GM12878 (cell line): ENCODE measurements at places on chromosomes 4 and X.

- DNase-seq: no peak
These were observed 73.2 kb upstream of the UCP1 start for GRCh38 chr4:140641789-140642439.

DNA sequence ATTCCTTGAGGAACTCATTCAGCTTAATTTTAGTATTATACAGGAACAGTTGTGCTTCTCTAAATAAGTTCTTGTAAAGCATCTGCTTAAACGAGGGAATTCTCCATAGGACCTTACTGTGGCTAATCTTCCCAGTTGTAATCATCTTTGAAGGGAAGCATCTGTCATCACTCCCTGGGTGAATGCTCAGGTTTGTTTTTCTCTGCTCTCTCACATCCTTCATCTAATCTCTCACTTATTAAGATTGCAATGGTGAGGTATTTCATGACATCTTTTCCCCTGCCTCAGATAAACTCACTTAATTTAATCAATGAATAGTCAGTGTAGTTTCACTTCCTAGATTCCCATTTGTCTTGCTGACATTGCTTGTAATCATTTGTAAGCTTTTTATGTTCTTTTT, 121.8 kb upstream of the ADAMTS3 start:
- DNase-seq: no peak

GRCh38 chrX:17024886-17025285, 78.4 kb downstream of the REPS2 start:
- DNase-seq: no peak

DNA sequence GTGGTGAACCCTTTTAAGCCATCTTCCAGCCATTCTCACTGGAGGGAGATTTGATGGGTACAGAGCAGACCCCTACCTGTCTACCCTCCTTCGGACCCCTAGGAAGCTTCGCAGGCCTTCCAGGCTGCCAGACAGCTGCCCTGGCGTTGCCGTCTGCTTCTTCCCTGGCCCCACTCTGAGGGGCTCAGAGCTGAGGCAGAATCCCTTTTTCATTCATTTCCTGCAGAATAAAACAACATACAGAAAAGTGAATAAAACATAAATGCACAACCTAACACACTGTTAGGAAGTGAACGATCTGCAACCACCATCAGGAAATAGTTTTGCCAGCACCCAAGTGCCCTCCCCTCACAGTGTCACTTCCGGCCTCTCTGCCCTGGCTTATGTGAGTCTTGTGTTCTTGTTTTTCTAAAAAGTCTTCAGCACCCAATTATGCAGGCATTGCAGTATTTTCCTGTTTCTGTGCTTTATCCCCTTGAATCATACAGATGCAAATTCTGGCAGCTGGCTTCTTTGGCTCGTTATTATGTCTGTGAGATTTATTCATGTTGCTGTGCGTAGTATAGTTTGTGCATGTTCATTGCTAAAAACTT, 5.6 kb upstream of the ADD1 start:
- no peak for DNase-seq

DNA sequence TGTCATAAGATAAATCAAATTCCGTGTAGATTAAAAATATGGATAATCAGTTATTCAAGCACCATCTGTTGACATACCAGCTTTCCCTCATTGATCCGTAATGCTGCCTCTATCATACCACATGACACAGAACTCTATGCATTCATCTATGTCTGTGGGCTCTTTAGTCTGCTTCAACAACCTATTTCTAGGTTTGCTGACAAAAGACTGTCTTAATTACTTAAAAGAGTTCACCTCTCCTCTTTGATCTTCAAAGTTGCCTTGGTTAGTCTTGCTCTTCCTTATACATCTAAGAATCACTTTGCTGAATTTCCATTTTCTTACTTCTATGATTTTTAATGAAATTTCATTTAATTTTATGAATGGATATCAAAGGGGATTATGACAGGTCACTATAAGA, 57.0 kb upstream of the PRSS48 start:
- no peak for DNase-seq

GRCh38 chrX:36913551-36913950, 94.6 kb upstream of the FAM47C start:
- no peak for DNase-seq

GRCh38 chrX:120672389-120672788, 42.5 kb upstream of the C1GALT1C1 start:
- DNase-seq: no peak

- no peak for DNase-seq
These were observed 48.1 kb upstream of the TBL1X start for GRCh38 chrX:9416562-9417348.

DNA sequence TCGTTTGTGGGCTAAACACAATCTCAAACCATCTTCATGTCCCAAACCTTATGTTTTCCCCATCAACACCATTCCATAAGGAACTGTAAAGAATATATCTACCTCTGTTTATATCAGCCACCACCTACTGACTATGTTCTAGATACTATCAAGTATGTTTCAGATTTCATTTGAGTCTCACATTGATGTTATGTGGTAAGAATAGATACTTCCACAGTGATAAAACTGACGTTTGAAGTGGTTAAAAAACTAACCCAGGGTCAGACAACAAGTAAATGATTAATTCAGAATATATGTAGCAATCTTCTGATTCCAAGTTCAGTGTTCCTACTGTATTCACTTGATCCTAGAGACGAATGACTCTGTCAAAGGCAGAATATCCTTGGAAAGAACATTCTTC, 156.8 kb upstream of the RASGEF1B start:
- DNase-seq: no peak

DNA sequence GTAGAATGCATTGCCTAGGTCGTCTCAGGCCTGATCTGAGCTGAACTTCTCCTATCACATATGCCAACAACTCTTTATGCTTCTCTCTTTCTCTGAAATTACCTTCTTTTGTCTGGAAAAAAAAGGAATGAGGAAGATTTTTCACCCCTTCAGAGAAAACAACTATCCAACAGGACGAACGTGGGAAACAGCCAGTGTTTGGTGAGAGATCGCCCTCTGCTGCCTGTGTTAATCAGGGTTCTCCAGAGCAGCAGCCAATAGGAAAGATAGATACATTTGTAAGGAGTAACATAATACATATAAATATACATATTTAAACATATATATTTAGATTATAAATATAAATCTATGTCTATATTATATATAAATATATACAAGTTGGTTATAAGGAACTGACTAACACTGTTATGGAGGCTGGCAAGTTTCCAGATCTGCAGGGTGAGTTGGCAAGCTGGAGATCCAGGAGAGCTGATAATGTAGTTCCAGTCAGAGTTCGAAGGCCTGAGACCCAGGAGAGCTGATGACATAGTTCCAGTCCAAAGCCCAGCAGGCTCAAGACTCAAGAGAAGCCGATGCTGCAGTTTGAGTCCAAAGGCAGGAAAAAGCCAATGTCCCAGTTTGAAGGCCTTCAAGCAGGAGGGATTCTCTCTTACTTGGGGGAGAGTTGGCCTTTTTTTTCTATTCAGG, 13.3 kb downstream of the CETN2 start:
- no peak for DNase-seq

DNA sequence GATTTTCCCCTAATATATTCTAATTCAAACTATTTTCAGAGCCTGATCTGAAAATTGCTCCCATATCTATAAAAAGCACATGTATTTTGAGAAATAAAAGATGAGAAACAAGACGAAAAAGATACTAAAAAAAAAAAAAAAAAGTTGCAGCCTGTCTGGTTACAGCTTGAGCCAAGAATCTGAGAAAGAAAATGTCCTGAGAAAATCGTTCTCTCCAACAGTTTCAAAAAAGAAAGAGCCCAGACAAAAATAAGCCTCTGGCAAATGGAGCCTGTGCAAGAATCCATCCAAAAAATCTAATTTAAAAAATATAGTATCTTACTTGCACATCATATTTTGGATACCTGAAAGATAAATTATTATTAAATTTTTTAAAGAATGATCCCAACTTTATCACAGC, 163.0 kb upstream of the TBL1X start:
- DNase-seq: no peak

DNA sequence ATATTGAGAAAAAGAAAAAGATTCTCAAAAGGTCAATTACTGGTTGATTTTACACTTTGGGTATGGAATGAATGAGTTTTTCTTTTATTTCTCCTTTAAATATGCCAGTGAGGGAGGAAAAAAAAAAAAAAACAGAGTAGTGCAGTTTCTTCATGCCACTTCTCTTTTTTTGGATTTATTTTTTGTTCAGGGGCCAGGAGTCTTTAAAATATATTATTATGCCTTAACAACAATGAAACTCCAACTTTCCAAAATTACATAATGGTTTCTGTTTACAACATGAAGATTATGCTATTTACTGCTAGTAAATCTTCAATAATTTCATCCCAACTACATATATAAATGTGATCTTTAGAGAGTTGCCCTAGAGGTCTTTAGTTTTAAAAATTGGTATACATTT, 31.9 kb downstream of the DTHD1 start:
- DNase-seq: no peak

DNA sequence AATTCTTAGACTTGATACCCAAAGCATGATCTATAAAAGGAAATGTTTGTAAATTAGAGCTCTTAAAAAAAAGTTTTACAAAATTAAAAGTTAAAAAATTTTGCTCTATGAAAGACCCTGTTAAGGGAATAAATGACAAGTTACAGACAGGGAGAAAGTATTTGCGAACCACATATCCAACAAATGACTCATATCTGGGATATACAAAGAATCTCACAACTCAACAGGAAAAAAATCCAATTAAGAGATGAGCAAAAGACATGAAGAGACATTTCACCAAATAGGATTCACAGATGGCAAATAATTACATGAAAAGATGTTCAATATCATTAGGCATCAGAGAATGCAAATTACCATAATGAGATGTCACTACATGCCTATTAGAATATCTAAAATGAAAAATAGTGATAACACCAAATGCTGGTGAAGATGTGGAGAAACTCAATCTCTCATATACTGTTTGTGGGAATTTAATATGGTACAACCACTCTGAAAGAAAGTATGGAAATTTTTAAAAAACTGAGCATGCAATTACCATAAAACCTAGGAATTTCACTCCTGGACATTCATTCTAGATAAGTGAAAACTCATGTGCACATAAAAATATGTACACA, 100.8 kb upstream of the EOLA2 start:
- no peak for DNase-seq

DNA sequence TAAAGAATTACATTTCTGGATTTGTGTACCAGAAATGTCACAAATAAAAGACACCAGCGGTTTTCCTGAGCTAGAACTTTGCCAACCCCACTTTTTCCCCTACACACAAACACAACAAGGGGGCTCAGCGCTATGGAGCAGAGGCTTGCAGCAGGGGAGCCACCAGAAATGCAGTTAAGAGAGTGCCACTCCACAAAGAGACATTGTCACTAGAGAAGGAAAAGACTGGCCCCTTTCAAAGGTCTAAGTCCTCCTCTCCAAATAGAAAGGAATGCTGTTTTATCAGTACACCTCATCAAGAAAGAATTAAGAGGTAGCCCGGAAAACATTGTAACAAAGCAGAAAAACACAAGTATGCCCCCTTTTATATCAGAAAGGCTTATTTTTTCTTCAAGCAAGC, 419.5 kb downstream of the HNRNPD start:
- DNase-seq: no peak

DNA sequence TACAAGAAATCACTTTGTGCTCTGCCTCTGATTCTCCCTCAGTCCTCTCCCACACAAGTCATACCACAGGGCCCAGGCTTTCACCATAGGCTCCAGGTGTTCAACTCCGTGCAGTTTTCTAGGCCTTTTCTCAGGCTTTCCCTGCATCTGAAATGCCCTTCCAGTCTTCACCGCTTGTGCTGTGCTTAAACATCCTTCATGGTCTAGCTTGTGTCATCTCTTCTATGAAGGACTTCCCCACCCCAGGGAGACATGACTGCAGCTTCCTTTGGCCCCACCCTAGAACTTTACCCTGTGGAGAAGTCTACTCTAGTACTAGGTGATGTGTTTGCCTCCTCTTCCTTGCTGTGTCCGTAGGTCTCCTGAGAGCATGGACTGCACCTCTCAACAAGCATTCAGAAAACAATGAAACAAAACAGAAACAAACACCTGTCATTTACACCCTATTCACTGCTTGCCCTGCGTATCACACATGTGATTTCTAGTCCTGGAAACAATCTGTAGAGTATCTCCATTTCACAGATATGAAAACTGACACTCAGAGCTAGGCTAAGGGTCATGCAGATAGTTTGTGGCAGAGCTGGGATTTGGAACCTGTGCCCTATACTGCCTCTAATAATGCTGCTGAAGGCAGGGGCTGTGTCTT, 22.7 kb upstream of the LEF1 start:
- DNase-seq: no peak

- no peak for DNase-seq
These were observed 2105.0 kb downstream of the ARAP2 start for GRCh38 chr4:34139346-34139745.

- no peak for DNase-seq
These were observed 95.4 kb downstream of the SHOX start for GRCh38 chrX:725971-726370.

- no peak for DNase-seq
These were observed 704.9 kb upstream of the PABPC4L start for GRCh38 chr4:134906404-134907023.

GRCh38 chr4:98659106-98659592, 738 bp upstream of the TSPAN5 start:
- no peak for DNase-seq

- no peak for DNase-seq
These were observed 249.7 kb downstream of the RAPGEF2 start for GRCh38 chr4:159352609-159353008.

DNA sequence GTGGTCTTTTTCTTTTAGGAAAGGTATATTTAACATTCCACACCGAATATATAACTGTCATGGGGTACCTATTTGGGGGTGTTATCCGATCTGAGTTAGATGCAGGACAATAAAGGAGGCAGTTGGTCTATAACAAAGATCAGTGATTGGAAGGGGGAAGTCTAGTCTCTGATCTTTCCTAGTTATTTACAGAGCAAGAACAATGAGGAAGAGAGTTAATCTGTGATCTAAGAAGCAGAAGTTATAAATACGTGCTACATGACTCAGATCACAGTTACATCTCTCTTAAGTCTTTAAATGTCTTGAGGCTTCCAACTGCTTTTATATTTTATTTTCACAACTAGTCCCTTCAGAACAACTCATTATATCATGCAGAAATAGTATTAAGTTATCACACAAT, 33.2 kb upstream of the ARMCX4 start:
- DNase-seq: no peak

GRCh38 chr4:55736605-55737183, 82.9 kb upstream of the EXOC1L start:
- no peak for DNase-seq

GRCh38 chrX:121028419-121028818, 19.0 kb upstream of the GLUD2 start:
- DNase-seq: no peak

DNA sequence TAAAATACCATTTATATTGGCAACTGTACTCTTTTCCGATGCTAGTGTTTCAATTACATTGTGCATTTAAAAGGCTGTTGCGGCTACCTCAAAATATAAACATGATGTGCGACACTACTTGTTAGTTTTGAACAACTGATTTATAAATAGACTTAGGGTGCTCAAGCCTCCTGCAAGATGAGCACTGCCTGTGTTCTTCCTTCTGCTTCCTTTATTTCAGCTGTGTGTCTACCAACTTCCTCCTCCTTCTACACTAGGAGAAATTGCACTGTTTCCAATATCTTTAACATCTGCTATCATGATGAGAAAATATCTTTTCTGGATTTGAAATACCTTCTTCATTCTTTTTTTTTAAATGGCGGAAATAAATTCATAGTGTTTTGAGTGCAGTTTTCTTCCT, 24.0 kb downstream of the TET2 start:
- no peak for DNase-seq

- no peak for DNase-seq
These were observed 52.3 kb upstream of the NKX1-1 start for GRCh38 chr4:1458581-1458980.
